ENCODE measurements at places on chromosomes 4 and X.

- DNase-seq: no peak
These were observed 45.2 kb upstream of the SLC39A8 start for GRCh38 chr4:102390438-102390837.

- no peak for DNase-seq
These were observed 8.4 kb downstream of the MSL3 start for GRCh38 chrX:11766487-11766886.

- no peak for DNase-seq
These were observed 481.0 kb downstream of the BCOR start for GRCh38 chrX:39616731-39617130.

DNA sequence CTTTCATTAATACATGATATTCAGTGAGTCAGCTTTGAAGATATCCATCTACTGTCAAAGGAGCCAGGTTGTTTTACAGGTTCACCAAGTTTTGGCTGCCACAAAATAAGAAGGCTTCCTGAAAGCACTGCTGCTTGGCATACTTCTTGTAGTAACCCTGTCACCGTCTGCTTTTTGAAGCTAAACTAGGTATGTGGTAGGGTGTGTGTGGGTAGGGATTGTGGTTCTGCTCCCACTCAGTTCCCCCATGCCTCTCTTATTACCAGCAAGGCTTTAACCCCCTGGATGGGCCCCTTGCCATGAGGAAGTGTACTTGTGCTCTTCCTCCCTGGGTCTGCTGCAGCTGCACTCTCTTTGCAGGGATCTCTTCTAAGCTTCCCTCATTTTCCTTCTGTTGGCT lies 191.2 kb downstream of the BANK1 start:
- no peak for DNase-seq

- no peak for DNase-seq
These were observed 560 bp upstream of the TMSB4X start for GRCh38 chrX:12974305-12974795.

DNA sequence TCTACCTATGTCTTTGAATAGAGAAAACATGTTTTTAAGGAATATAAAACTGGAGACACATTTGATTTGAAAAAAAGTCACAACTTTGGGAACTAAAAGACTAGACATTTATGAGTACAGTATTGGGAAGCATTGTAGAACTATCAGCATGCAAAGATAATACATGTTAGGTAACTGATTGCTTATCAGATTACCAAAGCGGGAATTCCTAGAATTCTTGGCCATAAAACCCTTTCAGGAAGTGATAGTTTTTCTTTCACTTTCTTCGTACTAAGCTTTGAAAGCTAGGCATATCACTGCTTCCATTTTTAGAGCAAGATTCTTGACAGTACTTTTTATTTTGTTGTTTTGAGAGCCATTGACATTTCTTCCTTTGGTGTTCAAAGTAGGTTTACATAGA lies 646.6 kb upstream of the PITX2 start:
- no peak for DNase-seq

- DNase-seq: no peak
These were observed 50.3 kb upstream of the STPG2 start for GRCh38 chr4:98193459-98194105.

DNA sequence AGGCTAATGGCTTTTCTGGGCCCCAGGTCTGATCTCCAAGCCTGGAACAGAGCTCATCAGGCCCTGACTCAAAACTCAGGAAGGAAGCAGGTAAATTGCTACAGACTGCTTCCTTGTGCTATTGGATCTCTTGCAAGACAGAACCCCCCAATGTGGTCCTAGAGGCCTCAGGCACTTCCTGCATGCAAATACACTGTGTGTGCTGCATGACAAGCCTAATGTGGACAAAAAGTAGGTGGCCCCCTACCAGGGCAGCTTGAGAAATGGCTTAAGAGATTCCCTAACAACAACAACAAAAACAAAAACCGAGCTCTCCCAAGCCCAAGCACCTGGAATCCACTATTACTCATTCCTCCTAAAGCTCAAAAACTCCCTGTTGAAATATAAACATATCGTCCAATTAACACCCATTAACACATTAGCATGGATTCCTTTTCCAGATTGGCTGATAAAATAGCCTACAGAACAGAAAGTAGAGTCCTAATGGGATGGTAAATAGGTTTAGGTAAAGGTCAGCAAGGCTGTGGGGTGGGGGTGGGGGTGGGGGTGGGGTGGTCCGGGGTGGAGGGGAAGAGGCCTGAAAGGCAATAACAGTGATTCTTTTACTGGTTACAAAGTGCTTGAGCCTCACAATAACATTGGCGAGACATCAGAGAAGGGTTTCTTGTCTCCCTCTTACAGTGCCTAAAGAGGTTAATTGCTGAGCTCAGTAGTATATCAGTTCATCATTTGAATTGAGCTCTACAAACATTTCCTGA lies 24.1 kb upstream of the FGF16 start:
- DNase-seq: no peak

DNA sequence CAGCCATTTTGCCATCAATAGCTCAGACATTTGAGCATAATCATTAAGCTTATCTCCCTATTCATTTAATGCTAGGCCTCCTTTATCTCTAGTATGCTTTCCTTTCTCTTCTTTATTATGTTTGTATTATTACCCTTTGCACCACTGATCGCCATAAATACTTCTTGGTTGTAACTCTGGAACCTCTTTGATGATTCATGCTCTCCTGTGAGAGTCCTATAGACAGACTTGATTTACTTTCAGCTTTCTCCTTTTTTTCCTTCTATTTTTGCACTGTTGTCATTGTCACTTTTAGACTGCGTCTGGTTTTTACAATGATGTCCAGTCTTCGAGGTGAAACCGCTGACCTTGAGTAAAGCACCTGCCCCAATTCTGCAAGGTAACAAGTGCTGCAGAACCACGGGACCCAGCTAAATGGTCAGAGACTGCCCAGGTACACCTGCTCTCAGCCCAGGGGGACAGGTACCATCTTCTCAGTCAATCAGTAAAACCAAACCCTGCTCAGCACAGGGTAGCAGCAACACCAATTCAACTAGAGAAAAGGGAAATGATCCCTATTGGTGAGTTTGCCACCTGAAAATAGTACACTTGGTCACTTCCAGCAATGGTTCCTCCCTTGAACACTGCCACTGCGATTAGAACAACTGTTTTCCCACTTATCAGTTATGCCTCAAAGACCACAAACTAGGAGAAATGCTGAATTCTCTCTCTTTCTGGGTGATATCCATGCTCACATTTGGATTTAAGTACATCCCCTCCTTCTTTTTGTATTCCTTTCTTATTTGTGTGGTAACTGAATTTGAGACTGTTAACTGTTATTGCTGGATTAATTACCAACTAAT lies 125.1 kb downstream of the MAML3 start:
- no peak for DNase-seq

DNA sequence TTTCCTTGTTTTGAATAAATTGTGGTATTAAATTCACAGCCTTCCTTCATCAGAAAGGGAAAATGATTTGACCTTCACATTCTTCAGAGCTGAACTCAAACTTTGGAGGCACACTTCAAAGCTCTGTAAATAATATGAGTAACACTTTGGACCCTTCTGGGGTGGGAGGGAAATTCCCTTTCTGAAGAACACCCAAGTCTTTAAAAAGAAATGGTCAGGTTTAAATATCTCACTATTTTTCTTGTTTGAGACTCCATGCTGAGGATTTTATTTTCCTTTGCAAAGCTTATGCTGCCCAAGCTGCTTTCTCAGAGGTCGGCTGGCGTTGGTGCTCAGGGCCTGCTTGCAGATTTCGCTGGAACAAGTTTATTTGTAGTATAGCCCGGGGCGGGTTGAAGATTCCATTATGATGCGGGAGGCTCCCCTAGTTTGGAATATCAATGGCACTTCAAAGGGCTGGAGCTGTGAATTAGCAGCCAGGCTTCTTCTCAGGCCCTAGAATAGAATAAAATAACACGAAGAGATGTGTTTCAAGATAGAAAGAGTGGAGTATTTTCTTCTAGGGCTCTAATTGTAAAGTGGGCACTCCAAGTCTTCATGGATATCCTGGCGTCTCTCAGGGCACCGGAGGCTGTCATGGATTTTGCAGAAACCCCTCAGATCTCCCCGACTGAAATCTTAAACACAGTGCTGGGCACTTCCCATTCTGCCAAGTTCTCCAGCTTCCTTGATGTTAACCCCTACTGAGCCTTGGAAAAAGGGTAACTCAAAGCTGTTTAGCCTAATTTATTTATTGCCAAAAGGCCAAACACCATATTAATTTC lies 315.6 kb downstream of the GPAT3 start:
- DNase-seq: no peak

DNA sequence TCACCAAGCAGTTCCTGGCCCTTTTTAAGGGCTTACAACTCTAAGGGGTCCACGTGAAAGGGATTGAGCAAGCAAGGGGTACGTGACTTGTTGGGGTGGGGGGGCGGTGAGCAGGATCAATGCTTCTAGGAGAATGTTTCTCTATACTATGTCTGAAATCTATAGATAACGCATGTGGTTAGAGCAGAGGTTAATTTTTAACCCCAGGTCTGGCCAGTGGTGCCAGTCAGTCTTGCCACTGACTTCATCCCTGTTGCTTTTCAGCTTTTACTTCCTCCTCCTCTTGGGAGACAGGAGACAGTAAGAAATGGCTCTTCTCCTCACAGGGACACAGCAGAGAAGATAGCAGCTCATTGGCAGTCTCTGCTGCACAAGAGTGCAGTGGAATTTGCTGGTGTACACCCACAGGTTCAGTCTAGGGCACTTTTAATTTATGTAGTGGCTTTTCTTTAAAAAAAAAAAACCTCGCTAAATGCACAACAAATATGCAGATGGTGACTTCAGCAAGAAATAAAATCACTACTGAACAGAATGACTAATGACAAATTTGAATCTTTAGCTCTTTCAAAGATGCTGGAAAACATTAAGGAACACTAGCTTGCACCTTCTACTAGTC lies 190.5 kb downstream of the CCNG2 start:
- no peak for DNase-seq

GRCh38 chr4:149062997-149063396 lies 620.8 kb upstream of the NR3C2 start:
- DNase-seq: no peak

DNA sequence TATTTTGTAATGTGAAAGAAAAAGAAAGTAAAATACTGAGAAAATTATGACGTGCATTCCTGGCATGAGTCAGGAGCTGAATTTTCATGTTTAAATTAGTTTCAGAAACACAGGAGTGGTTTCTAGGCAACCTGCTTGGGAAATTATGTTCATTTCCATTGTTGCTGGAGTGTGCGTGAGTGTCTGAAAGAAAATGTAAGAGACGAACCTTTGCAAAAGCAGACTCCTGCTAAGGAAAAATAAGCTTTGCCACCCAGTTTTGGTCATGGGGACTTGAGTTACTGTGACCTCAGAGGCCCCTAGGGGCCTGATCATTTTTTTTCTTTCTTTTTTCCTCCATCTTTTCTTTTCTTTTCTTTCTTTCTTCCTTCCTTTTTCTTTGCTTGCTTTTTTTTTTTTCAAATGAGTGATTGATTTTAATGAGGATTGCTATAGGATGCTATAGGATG lies 18.8 kb upstream of the CHRNA9 start:
- peak; percentile 78 for DNase-seq

- no peak for DNase-seq
These were observed 47.9 kb upstream of the LINC00632 start for GRCh38 chrX:140661643-140662042.

- no peak for DNase-seq
These were observed 105.2 kb downstream of the RBM47 start for GRCh38 chr4:40524366-40525041.

GRCh38 chr4:167786504-167786903 lies 305.8 kb upstream of the ANXA10 start:
- DNase-seq: no peak

GRCh38 chrX:153864101-153864500 lies 21.9 kb downstream of the L1CAM start:
- DNase-seq: no peak

GRCh38 chr4:104589264-104589868 lies 94.7 kb upstream of the CXXC4 start:
- DNase-seq: no peak

DNA sequence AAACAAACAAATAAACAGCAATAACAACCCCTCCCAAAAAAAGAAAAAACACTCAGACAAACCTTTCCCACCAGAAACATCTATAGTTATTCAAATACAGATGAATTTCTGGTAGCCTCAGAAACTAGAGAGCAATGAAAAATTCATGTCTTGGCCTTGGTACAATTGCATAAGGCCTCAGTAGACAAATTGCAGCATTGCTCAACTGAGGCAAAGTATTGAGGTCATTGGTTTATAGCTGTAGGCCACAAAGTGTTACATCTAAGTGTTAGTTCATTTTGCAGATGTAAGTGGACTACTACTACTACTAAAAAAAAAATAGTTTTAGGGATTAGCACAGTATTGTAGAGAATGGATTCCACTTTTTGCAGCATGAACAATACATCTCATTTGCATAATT lies 2268.3 kb downstream of the ARAP2 start:
- DNase-seq: no peak

GRCh38 chrX:86149119-86149518 lies 868 bp downstream of the DACH2 start:
- no peak for DNase-seq

DNA sequence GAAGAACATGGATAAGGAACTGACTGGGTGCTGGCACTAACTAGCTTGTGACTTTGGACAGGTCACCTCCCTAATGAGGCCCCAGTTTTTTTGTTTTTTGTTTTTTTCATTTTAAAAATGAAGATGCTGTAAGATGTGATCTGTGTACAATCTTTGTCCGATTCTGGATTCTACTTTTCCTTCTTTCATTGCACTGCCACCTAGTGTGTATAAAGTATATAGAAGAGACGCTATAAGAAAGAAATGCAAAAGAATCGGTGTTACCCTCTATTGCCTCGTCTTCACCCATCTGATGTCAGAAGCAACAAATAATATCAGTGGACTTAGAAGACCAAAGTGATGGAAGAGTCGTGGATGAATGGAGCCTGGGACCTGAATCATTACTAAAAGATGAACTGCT lies 58.6 kb upstream of the P2RY10 start:
- DNase-seq: no peak

DNA sequence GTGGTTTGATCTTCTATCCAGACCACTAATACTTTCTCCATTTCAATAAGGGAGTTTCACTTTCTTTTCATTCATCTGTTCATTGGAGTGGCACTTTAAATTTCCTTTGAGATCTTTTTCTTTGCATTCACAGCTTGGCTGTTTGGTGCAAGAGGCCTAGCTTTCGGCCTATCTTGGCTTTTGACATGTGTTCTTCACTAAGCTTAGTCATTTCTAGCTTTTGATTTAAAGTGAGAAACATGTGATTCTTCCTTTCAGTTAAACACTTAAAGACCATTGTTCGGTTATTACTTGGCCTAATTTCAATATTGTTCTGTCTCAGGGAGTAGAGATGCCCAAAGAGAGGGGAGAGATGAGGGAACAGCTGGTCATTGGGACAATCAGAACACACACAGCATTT lies 24.3 kb downstream of the CXCL13 start:
- DNase-seq: no peak

DNA sequence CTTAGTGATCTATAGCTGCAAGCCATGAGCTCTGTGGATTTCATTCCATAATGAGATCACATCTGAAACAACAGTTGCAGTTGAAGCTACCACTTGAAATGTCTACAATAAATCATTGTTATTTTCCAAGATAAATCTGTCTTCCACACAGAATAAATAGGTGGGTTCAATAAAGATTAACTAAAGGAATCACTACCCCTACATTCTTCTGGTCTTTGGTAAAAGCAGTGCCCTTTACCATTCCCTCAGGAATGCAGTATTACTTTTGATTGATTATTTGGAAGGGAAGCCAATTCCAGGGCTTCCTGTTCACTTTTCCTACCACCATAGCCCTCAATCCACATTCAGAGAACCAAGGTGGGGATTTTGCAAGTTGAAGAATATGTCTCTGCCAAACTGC lies 38.9 kb upstream of the MAP9 start:
- DNase-seq: no peak

Data from fibroblast of skin of left biceps (primary cell).